ENCODE measurements at places on chromosomes 11 and 22.

DNA sequence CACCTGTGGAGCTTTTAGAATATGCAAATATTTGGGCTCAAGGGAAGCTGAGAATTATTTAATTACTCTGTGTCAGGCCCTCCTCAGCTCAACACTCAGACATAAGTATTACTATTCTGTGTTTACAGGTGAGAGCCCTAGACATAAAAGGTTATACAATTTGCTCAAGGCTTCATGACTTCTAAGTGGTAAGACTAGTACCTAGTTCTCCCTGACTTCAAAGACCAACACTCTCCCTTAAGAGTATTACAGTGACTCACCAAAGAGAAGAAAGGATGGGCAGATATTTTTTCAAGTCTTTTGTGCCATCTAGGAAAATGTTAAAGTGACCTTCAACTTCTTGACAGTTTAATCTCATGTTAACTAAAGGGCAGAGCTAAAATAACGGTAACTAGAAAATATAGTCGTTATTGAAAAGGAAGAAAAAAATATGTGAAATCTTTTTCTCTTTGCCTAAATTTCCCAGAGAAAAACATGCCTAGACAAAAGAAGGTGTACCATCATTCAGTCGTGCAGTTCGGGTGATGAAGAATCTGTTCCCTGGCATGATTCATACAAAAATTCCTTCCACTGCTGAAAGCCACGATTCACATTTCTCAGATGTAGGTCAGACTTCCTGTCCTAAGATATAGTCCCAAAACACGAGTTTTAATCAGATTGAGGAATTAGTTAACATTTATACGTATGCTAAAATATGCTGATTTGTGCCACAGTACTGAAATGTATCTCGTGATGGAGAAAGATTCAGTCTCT, 849.1 kb upstream of the API5 start:
- H3K27ac ChIP-seq: no peak overlapping the region
- no peaks in the 10 kb centered on the region for H3K4me1 ChIP-seq
- no peak overlapping the region for H3K4me3 ChIP-seq
- H3K27me3 ChIP-seq: no peaks in the 10 kb centered on the region
- no peak for DNase-seq

DNA sequence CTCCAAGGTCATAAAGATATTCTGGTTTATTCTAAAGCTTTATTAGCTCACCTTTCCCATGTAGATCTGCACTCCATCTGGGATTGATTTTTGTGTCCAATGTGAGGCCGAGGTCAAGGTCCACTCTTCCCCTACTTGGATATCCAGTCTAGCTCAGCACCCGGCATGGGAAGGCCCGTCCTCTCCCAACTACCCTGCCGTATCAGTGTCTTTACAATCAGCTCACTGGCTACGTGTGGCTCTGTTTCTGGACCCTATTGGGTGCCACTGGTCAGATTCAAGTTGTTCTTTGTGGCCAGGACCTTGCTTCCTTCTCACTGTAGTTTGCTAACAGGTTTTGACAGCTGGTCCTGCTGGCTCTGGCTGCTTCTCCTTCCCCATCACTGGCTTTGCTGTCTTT, 30.9 kb downstream of the KCNQ1OT1 start:
- H3K4me3 ChIP-seq: no peak overlapping the region
- no peaks in the 10 kb centered on the region for H3K36me3 ChIP-seq
- no peaks in the 10 kb centered on the region for H3K27me3 ChIP-seq

- H3K4me3 ChIP-seq: no peak overlapping the region
- no peak overlapping the region for H3K27ac ChIP-seq
- no peak for DNase-seq
Measured at GRCh38 chr11:87712391-87712790, 462.9 kb downstream of the RAB38 start.

- H3K27ac ChIP-seq: no peak overlapping the region
- no peaks in the 10 kb centered on the region for H3K27me3 ChIP-seq
- peaks cover 2% of the 10 kb centered on the region for H3K36me3 ChIP-seq
Measured at GRCh38 chr11:79390477-79390876, 50.4 kb downstream of the TENM4 start.

- H3K27ac ChIP-seq: no peak overlapping the region
- H3K27me3 ChIP-seq: no peaks in the 10 kb centered on the region
- no peak overlapping the region for H3K4me3 ChIP-seq
- H3K36me3 ChIP-seq: peaks cover 3% of the 10 kb centered on the region
Measured at GRCh38 chr22:23613193-23613972, 18.7 kb downstream of the DRICH1 start.

DNA sequence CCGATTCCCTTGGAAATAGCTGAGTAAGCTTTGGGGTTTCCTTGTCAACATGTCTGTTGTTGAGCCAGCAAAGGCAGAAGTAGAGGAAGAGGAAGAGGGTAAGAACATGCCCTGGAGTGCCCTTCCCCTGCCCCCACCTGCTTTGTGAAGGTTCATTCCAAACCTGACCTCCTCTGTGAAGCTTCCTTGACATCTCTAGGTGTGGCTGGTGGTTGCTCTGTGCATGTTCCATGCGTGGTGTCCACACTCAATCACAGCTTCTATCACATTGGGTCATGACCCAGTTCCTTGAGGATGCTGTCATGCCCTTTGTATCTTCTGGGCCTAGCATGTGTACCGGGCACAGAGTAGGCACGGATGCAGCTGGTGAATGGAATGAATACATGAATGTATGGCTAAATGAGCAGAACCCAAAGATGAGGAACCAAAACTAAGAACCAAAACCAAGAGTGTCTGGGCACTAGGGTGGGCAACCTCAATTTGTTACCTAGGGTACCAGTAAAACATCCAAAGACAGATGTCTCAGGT, 23.7 kb upstream of the FXYD6 start:
- H3K27ac ChIP-seq: no peak overlapping the region
- no peak overlapping the region for H3K4me3 ChIP-seq

DNA sequence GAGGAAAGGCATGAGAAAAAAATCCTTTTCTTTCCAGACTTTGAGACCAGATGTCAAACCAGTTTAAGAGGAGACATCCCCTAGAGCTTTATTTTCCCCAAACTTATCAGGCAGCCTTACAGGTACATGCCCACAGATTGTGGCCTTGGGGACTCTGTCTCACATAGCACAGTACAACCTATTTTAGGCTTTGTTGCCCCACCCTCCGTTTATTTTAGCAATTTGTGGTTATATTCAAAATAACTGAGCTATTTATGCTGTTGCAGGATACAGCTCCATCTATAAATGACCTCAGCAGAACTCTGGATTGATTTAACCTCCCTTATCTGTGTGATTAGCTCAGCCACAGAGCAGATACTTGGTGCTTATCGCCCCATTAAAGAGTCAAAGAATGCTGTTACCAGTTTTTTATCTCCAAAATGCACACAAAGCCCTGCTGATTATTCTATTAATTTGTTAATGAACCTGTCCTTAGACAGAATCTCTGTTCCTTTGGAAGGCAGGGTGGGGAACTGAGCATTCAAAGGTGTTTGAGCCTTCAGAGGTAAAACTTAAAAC, 525.2 kb downstream of the OPCML start:
- DNase-seq: no peak
- no peaks in the 10 kb centered on the region for H3K4me1 ChIP-seq
- H3K4me3 ChIP-seq: no peak overlapping the region
- peaks cover 2% of the 10 kb centered on the region for H3K36me3 ChIP-seq
- no peaks in the 10 kb centered on the region for H3K27me3 ChIP-seq
- no peak overlapping the region for H3K27ac ChIP-seq

DNA sequence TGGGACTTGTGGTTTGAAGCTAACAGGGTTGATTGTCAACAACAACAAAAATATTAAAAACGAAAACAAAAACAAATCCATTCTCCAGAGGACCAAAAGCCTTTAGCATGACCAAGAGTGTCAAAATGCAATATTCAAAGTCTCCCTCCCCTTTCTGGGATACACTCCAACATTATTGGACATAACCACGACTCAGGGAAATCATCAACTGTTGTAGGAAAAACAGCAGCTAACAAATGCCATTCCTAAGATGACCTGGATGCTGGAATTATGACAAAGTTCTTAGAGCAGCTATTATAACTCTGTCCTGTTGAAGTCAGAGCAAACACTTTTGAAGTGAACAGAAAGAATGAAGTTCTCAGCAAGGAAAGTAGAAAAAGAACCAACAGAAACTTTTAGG, 143.0 kb downstream of the TMEM135 start:
- no peak for DNase-seq
- H3K27ac ChIP-seq: peak overlapping the region; percentile 58
- peaks cover 2% of the 10 kb centered on the region for H3K36me3 ChIP-seq
- peaks cover 7% of the 10 kb centered on the region for H3K4me1 ChIP-seq

GRCh38 chr11:62269654-62270278, at the start of gene SCGB2A2:
Gene SCGB2A2, plus strand, starts transcription at chr11:62270158. Its CDS starts 59 bp downstream, at chr11:62270217.
- H3K36me3 ChIP-seq: no peaks in the 10 kb centered on the region
- no peak within 1 kb of the TSS for H3K27ac ChIP-seq
- no peak within 1 kb of the TSS for H3K4me3 ChIP-seq

- no peak overlapping the region for H3K4me3 ChIP-seq
- H3K4me1 ChIP-seq: peaks cover 5% of the 10 kb centered on the region
- peaks cover 10% of the 10 kb centered on the region for H3K36me3 ChIP-seq
- H3K27ac ChIP-seq: no peak overlapping the region
- peaks cover 31% of the 10 kb centered on the region for H3K27me3 ChIP-seq
- peak; percentile 9 for DNase-seq
Measured at GRCh38 chr11:2768471-2769408, 68.9 kb upstream of the KCNQ1OT1 start.

- H3K27me3 ChIP-seq: no peaks in the 10 kb centered on the region
- peaks cover 5% of the 10 kb centered on the region for H3K36me3 ChIP-seq
- peaks cover 51% of the 10 kb centered on the region for H3K4me1 ChIP-seq
- no peak overlapping the region for H3K27ac ChIP-seq
- no peak overlapping the region for H3K4me3 ChIP-seq
Measured at GRCh38 chr11:4044976-4045646, 49.5 kb upstream of the RRM1 start.

DNA sequence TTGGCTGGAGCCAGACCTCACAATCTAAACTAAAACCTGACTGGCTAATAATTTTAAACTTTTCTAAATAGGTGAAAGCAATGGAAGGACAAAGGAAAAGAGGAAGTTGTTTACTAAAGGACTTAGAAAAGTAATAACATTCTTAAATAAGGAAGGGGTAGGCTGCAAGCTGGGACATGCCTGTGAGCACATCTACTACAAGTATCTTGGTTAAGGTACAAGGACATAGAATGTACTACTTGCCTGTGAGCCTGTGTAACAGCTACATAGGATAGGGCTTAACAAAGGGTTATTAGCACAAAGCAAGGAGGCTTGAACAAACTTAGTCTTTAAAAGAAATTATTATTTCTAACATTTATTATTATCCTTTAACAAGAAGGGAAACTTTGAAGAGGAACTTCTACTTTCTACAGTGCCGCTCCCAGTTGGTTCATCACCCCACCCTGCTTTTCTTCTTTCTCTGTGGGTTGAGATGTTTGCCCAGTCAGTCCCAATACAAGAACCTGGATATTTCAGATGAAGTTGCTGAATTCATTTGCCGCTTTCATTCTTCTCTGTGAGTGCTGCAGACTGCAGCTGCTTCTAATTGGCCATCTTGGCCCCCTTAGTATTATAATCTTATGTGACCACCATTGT, 87.5 kb downstream of the PRMT3 start:
- no peak overlapping the region for H3K4me3 ChIP-seq
- peaks cover 27% of the 10 kb centered on the region for H3K4me1 ChIP-seq
- H3K36me3 ChIP-seq: peaks cover 7% of the 10 kb centered on the region
- no peak for DNase-seq
- no peak overlapping the region for H3K27ac ChIP-seq
- H3K27me3 ChIP-seq: no peaks in the 10 kb centered on the region

GRCh38 chr11:94171693-94172440, 43.2 kb downstream of the PANX1 start:
- peaks cover 45% of the 10 kb centered on the region for H3K4me1 ChIP-seq
- H3K27me3 ChIP-seq: no peaks in the 10 kb centered on the region
- DNase-seq: no peak
- H3K36me3 ChIP-seq: no peaks in the 10 kb centered on the region

GRCh38 chr22:50731811-50732624, 6.0 kb upstream of the ACR start:
- peaks cover 10% of the 10 kb centered on the region for H3K4me1 ChIP-seq
- H3K27me3 ChIP-seq: peaks cover 22% of the 10 kb centered on the region
- no peak overlapping the region for H3K4me3 ChIP-seq
- H3K36me3 ChIP-seq: no peaks in the 10 kb centered on the region
- peak; percentile 37 for DNase-seq
- no peak overlapping the region for H3K27ac ChIP-seq

DNA sequence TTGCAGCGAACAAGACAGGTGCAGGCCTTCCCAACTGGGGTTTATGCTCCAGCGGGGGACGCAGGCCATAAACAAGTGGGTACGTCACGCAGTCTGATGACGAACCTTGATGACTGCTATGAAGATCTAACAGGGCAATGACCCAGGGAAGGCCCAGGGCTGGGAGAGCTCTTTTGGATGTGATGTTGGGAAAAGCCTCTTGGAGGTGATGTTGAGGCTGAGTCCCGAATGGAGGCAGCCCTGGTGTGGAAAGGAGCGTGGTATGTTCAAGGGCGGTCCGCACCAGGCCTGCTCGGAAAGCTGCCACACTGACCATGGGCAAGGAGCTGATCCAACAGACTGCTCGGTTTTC, 5.8 kb downstream of the FADS2 start:
- DNase-seq: no peak
- peak overlapping the region; percentile 81 for H3K27ac ChIP-seq
- H3K4me1 ChIP-seq: peaks cover 32% of the 10 kb centered on the region
- H3K4me3 ChIP-seq: peak overlapping the region; percentile 26
- peaks cover 1% of the 10 kb centered on the region for H3K36me3 ChIP-seq

DNA sequence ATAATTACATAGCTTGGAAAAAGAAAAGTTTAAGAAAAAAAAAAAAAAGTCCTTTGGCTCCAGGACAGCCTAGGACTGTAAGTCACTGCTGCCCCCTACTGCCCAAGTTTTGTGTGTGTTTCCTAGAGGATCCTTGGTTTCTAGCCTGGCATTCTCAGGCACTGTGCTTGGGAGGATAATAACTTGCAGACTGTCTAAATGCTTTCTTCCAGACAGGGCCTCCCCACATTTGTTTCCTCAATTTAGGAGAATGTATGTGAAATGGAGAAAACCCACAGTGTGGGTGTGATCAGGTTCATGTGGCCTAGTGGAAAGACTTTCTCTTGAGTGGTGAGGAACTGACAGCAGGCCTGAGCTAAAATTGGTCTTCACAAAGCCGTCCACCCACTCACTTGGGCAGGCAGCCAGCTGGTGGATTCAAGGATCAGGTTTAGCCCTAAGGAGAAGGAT, 191.0 kb downstream of the NAV2 start:
- no peak overlapping the region for H3K27ac ChIP-seq
- no peaks in the 10 kb centered on the region for H3K27me3 ChIP-seq
- H3K4me3 ChIP-seq: no peak overlapping the region
- no peaks in the 10 kb centered on the region for H3K4me1 ChIP-seq
- no peak for DNase-seq
- no peaks in the 10 kb centered on the region for H3K36me3 ChIP-seq

- H3K4me3 ChIP-seq: no peak overlapping the region
- no peaks in the 10 kb centered on the region for H3K36me3 ChIP-seq
- no peak for DNase-seq
- no peaks in the 10 kb centered on the region for H3K27me3 ChIP-seq
- no peak overlapping the region for H3K27ac ChIP-seq
Measured at GRCh38 chr22:38833061-38833460, 10.8 kb downstream of the NPTXR start.

GRCh38 chr11:6328321-6328720, 8.0 kb upstream of the CAVIN3 start:
- H3K4me3 ChIP-seq: no peak overlapping the region
- H3K27me3 ChIP-seq: peaks cover 41% of the 10 kb centered on the region
- no peak overlapping the region for H3K27ac ChIP-seq
- no peak for DNase-seq
- H3K4me1 ChIP-seq: no peaks in the 10 kb centered on the region
- H3K36me3 ChIP-seq: no peaks in the 10 kb centered on the region
